ENCODE measurements at places on chromosomes 16 and 17.

DNA sequence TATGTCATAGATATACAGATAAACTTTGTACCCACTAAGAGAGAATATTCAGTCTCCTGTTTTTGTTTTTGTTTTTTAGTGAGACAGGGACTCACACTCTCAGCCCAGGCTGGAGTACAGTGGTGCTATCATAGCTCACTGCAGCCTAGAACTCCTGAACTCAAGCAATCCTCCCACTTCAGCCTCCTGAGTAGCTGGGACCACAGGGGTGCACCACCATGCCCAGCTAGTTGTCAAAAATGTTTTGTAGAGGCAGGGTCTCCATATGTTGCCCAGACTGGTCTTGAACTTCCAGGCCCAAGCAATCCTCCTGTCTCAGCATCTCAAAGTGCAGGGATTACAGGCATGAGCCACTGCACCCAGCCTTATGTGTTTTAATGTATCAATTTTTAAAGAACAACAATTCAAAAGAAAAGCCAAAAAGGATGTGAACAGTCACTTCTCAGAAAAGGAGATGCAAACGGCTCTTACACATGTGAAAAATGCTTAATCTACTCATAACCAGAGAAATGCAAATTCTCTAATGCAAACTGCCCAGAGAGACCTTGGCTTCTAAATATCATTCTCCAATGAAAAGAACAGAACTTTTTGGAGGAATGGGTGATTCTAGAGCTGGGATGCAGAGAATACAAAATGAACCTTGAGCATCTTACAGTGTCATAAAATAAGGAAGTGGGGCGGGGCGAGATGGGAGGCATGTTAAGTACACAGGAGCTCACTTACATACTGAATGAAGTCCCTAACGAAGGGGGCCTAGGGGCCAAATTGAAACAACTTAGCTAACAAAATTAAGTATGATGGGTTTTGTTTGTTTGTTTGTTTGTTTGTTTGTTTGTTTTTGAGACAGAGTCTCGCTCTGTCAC, 7.3 kb upstream of the CMTM3 start:
- no peak for DNase-seq

GRCh38 chr16:81815429-81815766, 36.3 kb downstream of the PLCG2 start:
- peak; percentile 29 for DNase-seq

DNA sequence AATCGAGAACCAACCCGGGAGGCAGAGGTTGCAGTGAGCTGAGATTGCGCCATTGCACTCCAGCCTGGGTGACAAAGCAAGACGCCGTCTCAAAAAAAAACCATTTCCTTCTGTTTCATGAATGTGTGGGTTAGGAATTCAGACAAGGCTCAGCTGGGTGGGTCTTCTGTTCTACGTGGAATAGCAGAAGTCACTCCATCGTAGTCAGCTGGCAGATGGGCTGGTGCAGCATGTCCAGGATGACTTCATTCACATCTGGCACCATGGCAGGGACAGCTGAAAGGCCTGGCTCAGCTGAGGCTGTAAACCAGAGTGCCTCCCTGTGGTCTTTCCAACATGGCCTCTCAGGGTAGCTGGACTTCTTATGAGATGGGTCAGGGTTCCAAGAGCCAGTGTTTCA, 89.0 kb downstream of the C17orf67 start:
- no peak for DNase-seq

DNA sequence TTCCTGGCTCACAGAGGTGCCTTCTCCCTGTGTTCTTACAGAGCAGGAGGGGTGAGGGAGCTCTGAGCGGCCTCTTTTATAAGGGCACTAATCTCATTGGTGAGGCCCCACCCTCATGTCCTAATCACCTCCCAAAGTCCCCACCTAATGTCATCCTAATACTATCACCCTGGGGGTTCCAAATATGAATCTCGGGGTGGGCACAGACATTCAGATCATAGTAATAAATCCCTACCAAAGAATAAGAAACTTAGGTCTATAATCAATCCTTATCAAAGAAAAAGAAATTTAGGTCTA, 32.3 kb upstream of the METRNL start:
- DNase-seq, result no peak

GRCh38 chr17:61414936-61415251, 15.3 kb downstream of the TBX2 start:
- DNase-seq, result no peak

DNA sequence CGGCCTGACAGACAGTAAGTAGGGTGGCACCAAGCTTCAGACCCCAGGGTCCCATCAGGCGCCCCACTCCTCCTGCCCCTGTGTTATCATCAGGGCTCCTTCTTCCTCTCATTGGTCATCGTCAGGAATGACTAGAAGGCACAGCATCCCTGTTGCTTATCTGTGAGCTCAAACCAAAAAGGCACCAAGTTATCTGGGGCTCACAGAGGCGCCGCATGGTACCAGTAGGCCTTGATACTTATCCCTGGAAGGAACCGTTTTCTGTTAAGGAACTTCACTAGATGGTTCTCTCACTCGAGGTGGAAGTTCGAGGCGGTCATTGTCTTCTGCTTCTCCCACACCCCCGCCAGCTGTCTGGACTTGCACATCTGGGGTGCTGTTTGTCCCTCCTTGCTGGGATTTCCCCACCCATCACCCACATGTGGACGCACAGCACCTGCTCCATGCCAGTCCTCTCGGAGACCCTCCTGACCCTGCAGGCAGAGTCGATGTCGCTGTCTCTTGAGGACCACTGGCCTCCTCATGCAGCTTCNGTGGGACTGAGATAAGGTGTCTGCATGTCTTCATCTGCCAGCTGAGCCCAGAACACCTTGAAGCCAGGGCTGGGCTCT, 52.1 kb downstream of the METRNL start:
- no peak for DNase-seq

DNA sequence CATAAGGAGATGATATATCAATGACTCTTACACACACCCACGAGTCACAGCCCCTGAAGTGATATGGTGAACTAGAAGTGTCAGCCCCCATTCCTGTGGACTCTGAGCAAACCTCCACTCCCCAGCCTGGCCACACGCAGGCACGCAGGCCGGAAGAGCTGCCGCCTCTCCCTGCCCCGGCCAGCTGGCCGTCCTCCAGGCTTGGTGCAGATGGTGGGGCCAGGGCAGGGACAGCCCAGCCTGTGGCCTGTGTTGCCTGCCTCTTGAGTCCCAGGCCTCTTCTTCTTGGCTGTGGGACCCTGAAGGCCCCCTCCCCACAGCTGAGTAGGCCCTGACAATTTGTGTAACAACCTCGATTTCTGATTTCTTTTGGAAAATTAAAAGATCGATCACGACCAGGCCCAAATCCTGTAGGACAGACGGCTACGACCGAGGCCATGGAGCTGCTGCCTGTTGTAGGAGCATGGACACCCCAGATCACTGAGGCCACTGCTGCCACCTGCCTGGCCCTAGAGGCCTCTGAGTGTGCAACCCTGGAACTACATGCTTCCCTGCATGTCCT, 10.0 kb upstream of the MPRIP start:
- peak; percentile 18 for DNase-seq

GRCh38 chr17:54882950-54883349, 17.7 kb upstream of the TOM1L1 start:
- DNase-seq, result no peak

- DNase-seq, result no peak
These were observed 286.6 kb downstream of the SOX9 start for GRCh38 chr17:72407336-72407909.

DNA sequence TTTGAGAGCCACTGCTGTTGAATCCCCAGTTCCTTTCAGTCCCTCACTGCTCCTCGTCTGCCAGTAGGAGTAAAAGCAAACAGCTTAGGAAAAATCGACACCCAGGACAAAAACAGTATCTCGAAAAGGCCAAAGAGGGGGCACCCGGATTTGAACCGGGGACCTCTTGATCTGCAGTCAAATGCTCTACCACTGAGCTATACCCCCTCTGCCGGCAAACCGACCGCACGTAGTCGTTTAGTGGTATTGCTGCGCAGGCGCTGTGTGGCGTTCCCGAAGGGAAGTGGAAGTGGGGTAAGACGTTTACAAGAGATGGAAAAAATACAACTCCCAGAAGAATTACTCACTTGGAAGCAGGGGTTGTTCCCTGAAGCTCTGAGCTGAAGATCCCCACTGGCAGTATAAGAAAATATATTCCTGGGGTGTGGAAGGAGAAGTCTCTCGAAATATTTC, 2.2 kb upstream of the PLXDC1 start:
- peak; percentile 88 for DNase-seq

DNA sequence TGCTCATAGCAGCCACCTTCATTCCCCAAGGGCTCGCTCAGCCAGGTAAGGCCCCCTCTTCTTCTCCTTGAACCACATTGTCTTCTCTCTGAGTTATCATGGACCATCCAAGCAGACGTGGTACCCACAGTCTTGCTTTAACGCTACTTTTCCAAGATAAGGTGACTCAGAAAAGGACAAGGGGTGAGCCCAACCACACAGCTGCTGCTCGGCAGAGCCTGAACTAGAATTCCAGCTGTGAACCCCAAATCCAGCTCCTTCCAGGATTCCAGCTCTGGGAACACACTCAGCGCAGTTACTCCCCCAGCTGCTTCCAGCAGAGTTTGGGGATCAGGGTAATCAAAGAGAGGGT, 272 bp downstream of the CCL2 start:
- no peak for DNase-seq

DNA sequence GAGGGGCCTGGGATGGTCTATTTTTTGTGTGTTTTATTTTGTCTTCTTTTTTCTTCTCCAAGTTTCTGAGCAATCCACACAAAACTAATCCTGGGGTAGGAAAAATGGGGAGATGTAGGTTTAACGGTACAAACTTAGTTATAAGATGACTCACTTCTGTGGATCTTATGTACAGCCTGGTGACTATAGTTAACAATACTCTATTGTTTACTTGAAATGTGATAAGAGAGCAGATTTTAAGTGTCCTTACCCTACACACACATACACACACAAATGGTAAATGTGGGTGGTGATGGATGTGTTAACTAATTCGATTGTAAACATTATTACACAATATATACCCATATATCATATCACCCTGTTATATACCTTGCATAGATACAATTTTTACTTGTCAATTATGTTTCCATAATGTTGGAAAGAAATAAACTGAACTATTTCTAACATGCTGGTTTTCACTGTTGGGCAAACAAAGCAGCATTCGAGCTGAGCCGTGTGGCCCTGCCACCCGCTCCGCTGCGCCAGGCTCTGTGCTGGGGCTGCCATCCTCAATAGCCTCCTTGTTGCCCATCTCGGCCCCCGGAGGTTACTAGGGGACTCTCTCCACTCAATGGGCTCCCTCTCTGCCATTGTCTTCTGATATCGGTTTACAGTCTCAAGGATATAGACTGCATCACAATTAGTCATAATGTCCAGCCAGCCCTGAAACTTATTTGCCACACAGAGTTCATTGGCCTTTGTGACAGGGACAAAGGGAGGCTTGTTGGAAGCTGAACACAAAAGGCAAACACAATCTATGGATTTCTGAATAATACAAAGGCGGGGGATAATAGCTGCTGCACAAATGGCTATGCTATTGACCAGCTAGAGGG, 380.3 kb upstream of the MAF start:
- peak; percentile 59 for DNase-seq

DNA sequence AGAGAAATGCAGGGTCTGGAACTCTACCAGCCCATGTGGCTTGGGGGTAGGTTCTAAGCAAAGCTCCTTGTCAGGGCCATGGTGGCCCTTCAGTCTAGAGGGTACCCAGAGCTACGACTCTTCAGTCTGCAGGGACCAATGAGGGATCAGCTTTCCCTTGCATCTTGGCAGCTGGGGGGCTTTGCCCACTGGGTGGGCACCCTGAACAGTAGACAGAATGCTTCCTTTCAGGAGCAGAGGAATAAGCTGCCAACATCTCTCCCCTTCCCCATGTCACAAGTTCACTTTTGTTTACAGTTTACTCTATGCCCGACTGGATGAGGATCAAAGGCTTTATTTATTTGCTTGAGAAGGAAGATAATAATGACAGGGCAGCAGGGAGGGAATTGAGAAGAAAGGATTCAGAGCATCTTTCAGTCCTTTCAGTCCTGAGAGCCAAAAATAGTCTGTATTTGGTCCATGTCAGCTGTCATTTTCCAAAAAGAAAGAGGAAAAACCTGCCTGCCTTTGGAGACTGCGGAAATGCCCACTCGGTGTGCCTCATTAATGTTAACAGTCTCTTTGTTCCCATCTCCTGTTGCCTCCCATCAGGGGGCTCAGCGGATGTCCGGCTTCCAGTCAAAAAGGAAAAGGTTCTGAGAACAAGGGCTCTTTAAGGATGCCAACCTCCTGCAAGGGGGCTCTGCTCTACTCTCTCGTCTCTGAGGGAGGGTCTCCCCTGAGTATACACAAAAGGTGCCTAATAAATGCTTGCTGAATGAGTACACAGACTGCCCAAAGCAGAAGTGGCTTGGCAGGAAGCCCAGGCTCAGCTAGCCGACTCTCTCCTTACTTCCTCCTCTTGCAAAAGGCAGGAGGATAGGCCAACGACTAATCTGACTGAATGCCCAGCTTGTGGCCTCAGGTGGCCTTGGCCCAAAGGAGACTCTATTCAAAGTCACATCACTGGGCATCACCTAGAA, 17.1 kb downstream of the TRAF4 start:
- peak; percentile 64 for DNase-seq

- no peak for DNase-seq
These were observed 45.8 kb downstream of the PITPNC1 start for GRCh38 chr17:67422897-67423296.

DNA sequence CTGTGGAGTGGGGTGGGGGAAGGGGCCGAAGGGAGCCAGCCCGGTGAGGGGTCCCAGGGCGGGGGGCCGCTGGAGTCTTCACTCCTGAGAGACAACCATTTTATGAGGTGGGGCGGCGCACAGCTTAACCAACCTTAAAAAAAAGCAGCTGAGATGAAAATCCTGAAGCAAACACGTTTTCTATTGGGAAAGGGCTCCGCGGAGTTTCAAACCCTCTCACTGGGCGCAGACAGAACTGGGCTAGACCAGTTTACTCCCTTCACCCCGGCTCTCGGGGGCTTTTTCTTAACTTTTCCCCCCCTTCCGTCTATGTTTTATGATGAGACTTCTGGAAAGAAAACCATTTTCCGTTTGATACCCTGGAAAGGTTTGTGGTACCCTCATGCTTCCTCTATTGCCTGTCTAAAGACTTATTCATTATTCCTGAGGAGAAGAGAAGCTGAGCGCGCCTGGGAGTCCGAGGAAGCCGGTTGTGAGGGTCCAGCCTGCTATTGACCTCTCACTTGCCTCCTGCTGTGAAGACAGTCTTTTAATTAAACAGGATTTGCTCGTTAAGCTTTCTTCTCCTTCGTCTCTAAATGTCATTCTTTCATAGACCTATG, 482 bp upstream of the SSH2 start:
- DNase-seq, result peak; percentile 79

- no peak for DNase-seq
These were observed 16.2 kb downstream of the LUC7L start for GRCh38 chr16:212999-213398.

All from neural progenitor cell (in vitro differentiated cells).